Kidney (tissue), 22 donors: ENCODE measurements at places on chromosomes 2 and 18. TPM values are rescaled to one million over a fixed set of nuclear protein-coding genes. Genes with fewer than 3 reads are reported as not detected.

LOXHD1 gene
- 0.25 TPM for total RNA-seq

LRP2 gene
- total RNA-seq, result 85.4 TPM

PSMA8 gene
- not detected for total RNA-seq

ALPI gene
- total RNA-seq, result 0.09 TPM
